AG09309 (cell line): ENCODE measurements at places on chromosomes 16 and 17.

DNA sequence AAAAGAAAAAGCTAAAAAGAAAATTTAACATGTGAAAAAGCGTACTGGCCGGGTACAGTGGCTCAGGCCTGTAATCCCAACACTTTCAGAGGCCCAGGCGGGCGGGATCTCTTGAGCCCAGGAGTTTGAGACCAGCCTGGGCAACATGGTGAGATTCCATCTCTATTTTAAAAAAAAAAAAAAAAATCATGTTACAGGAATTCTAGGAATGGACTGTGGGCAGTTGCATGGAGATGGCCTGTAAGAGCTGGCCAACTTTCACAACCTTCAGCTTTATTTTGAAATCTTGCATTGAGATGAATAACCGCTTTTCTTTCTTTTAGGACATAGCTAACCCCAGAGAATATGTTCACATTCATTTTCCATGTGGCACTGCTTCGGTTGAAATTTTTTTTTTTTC is 8.2 kb upstream of the CIAO3 start:
- DNase-seq: peak; percentile 87

- DNase-seq: no peak
These were observed 908 bp downstream of the CALB2 start for GRCh38 chr16:71359431-71359830.

DNA sequence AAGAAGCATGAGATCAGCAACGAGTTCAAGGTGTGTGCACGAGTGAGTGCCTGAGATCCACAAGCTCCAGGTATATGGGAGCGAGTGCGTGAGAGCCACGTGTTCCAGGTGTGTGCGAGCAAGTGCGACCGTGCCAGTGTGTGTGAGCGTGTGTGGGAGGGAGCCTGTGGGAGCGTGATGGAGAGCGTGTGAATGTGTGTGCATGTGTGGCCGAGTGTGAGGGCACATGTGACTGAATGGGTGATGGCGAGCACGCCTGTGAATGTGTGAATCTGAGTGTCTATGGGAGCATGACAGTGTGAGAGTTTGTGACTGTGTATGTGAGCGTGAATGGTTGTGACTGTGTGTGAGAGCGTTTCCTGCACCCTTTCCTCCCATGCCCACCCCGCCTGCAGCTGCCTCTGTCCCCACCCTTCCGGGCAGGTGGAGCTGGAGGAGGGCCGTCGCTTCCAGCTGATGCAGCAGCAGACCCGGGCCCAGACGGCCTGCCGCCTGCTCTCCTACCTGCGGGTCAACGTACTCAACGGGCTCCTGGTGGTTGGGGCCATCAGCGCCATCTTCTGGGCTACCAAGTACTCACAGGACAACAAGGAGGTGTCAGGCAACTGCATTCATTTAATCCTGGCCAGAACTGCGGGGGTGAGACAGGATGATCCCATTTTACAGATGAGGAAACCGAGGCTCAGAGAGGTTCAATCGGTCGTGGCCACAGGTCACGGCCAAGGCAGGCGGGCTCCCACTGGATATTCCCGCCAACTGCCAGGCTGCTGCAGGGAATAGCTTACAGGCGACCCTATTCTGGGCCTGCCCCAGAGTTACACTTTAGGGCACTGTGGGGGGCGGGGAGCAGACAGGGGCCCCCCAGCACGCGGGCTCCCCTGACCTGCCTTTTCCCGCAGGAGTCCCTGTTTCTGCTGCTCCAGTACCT is 3.7 kb downstream of the TMC8 start:
- no peak for DNase-seq

- DNase-seq: no peak
These were observed 42.6 kb downstream of the CFAP20 start for GRCh38 chr16:58086381-58087208.

- no peak for DNase-seq
These were observed 1.1 kb upstream of the ZNF263 start for GRCh38 chr16:3282103-3282729.

DNA sequence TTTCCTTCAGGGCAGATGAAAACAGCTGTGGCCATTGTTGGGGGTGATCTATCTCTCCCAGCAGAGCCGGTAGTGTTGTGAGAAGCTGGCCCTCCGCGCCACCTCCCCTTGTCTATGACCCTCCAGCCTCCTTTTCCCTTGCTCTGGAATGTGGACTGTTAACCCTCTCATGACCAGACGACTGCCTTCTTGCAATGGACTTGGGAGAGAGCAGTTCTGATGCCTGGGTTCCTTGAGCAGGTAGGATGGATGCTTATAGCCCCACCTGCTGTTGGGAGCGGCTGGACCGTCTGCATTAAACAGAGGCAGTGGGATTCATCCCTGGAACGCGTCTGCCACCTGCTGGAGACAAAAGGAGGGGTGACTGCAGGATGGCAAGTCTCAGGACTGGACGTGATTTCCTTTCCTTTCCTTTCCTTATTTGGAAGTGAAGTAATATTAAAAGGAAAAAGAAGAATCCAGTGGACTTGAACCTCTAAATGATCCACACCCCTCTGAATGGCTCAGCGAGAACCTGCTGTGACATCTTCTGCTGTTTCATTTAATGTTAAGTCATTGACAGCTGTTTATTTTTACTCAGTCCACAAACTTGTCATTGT is 1.8 kb upstream of the SOST start:
- peak; percentile 64 for DNase-seq

DNA sequence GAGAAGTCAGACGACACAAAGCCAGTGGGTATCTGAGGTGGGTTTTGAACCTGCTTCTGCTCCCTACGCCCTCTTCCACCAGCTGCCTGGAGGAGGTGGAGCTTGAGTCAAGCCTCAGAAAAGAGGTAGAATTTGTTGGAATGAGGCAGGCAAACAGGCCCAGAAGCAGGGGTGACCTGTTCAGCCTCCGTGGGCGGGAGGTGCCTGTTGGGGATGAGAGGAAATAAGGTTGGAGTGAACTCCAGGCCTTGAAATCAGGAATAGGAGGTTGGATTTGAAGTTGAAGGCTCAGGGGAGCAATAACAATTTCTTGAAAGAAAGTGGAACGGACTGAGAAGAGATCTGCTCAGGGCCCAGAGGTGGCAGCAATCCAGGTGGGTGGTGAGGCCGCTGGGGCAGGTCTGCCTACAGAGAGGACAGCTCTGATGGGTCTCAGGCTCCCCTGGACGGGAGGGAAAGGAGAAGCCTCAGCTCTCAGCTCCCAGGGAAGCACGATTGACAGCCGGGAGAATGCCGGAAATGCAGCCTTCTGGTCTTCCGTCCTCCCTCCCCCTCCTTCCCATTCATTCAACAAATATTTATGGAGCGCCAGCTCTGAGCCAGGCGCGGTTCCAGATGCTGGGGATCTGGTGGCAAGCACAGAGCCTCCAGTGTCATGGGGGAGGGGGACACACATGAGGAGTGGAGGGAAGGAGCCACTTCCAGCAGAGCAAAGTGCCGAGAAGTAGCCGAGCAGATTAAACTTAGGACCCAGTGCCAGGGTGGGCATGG is 61.9 kb upstream of the CIBAR2 start:
- DNase-seq: no peak

- DNase-seq: no peak
These were observed 104.5 kb downstream of the HS3ST4 start for GRCh38 chr16:25796239-25796638.

GRCh38 chr17:78040440-78041385 is 82.2 kb downstream of the TNRC6C start:
- DNase-seq: no peak

GRCh38 chr17:72270273-72270924 is 149.6 kb downstream of the SOX9 start:
- DNase-seq: peak; percentile 3

DNA sequence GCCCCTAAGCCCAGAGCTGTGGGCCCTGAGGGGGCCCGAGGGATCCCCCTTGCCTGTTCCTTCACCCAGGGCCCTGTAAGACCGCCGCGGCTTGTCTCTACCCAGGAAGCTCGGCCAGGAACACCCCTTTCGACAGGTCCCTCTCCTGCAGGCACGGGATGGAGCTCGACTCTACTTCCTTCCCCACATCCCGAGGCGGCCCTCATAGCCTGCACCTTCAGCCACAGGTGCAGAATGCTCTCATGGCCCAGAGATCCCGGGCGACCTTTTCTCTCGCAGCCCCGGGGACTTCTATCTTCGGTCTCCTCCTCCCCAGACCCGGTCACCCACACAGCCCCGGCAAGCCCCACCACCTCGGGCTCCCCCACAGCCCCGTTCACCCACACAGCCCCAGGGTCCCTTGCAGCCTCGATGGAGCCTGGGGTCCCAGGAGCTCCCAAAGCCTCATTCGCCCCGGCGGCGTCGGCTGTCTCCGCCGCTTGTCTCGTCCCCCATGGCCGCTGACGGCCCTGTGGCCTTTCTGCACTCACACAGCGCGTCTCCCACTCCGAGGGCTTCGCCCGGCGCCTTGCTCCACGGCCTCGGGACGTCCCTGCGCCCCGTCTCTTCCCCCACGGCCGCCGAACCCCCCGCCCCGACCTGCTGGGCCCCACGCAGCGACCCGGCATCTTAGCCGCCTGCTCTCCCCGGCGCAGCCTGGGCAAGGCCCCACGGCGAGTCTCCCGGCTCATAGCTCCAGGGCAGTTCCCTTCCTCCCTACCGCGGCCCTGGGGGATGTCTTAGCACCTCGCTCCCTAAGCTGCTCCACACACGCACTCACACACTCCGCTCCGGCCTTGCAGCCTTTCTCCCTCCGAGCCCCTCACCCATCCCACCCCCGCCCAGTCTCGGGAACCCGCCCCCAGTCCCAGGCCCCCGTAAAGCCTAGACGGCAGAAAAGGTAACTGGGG is 650 bp downstream of the KIAA0753 start:
- DNase-seq: no peak

DNA sequence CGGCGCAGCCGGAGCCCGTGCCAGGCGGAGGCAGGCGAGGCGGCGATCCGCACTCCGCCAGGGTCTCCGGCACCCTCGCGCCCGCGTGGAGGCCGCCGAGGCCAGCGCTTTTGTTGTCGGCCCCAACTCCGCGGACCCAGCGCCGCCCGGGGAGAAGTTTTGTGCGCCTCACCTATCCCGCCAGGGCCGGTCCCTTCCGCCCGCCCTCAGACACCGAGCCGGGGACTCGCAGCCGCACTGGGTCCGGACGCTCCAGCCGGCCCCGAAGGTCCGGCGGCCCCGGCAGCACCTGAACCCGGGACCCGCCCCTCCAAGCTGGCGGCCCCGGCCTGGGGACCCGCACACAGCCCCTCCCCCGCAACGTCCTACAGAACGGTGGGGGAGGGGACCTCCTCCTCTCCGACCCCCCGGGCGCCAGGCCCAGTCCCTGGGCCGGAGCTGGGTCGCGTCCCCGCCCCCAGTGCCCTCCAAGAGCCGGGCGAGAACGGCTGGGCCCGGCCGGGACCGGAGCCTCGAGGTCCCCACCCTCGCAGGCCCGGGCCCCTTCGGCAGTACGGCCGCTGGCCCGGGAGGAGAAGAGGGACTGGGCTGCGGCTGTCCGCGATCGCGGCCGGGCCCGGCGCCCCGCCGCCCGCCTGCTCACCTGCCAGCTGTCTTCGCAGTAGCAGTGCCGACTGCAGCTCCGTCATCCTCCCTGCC is 698 bp downstream of the UBE2G1 start:
- no peak for DNase-seq

DNA sequence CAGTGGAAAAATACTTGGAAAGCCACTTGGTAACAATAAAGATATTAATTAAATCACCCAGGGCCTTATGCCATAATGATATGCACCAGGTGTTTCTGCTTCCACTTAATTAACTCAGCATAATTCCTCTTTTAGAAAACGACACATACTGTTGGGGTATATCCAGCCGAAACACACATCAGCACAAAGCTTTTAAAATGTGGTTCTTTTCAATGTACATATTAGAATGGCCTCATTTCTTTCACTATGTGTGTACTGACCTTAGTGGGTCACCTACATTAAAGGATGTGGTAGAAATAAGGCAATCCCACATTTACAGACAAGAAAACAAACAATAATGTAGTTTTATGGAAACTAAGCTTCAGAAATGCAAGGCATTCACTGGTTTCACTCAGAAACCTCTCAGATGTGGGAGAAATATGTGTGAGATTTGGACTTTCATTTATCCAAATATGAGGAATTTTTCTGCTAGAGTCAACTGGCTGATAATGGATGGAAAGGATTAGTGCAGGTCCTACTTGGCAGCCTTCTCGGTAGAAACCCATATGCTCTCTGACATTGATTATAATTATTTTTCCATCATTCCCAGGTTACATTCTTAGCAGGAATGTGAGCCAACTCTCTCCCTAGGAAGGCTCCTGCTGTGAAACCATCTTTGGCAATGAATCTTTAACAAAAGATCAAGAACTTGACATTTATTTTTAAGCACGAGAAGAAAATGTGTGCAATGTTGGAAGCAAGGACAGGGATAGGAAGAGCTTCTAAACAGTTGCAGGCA is 66.7 kb upstream of the DHX40 start:
- no peak for DNase-seq

DNA sequence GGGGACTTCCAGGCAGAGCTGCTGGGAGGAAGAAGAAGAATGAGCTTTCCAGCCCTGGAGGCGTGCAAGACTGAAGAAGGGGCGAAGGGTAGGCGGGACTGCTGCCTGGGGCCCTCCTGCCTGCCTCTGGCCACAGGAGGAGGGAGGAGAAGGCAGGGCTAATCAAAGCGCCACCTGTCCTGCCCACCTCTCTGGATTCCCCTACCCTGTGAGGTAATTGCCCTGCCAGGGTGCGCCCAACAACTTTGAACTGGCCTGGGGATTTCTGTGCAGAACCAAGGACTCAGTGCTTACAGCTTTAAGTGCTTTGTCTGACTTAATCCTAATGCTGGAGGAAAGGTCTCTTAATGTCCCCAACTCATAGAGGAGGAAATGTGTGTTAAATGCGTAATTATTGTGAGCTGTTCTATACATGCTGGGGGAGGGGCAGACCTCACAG is at the start of gene NOXO1:
NOXO1 (minus strand) TSS at position 72 of the 439 bp plus-strand sequence. CDS start 290 bp downstream, outside the sequence.
- no peak for DNase-seq

- DNase-seq: no peak
These were observed 3.7 kb upstream of the HCRT start for GRCh38 chr17:42188749-42189650.

DNA sequence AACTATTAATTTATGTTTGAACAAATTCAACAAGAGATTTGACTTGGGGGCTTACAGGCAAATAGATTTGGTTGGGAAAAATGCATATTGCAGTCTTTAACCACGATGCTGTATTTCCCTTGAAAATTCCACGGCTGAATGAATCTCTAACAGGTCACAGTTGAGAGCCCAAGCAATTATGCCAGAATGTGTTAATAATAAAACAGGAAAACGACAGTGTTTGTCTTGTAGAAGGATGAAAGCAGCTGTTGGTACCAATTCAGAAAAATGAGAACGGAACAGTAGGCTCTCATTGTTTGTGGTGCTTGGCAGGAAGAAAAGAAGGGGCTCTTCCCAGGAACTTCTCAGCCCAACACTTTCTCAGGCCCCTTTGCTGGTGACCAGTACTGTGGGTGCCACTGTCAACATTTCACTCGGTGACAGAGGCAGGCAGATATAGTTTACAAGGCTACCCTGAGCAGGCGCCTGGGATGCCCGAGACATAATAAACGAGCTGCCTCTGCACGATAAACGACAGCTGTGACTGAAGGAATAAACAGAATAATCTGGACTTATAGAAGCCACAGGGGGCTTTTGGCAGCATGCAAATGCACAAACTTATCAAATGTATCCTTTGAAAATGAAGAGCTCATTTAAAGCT is 387.1 kb downstream of the HS3ST4 start:
- DNase-seq: no peak

GRCh38 chr16:89811321-89811720 is 5.1 kb downstream of the FANCA start:
- DNase-seq: no peak
